ENCODE measurements at places on chromosomes 3 and 15. TPM values are rescaled to one million over a fixed set of nuclear protein-coding genes. Genes with fewer than 3 reads are reported as not detected.

GRCh38 chr3:193884652-193885051 lies 251.3 kb upstream of the HES1 start:
- no peak for DNase-seq

- no peak for DNase-seq
Observed at GRCh38 chr3:106172780-106173179, 304.0 kb upstream of the CBLB start.

GRCh38 chr15:31217566-31218270 lies 108.9 kb upstream of the KLF13 start:
- no peak for DNase-seq

The SH2D7 gene
- not detected for total RNA-seq

GRCh38 chr15:49024840-49025239 lies 21.4 kb downstream of the SECISBP2L start:
- no peak for DNase-seq

- DNase-seq: no peak
Observed at GRCh38 chr15:67157521-67158252, 92.3 kb downstream of the SMAD3 start.

The ILDR1 gene
- total RNA-seq: not detected

DNA sequence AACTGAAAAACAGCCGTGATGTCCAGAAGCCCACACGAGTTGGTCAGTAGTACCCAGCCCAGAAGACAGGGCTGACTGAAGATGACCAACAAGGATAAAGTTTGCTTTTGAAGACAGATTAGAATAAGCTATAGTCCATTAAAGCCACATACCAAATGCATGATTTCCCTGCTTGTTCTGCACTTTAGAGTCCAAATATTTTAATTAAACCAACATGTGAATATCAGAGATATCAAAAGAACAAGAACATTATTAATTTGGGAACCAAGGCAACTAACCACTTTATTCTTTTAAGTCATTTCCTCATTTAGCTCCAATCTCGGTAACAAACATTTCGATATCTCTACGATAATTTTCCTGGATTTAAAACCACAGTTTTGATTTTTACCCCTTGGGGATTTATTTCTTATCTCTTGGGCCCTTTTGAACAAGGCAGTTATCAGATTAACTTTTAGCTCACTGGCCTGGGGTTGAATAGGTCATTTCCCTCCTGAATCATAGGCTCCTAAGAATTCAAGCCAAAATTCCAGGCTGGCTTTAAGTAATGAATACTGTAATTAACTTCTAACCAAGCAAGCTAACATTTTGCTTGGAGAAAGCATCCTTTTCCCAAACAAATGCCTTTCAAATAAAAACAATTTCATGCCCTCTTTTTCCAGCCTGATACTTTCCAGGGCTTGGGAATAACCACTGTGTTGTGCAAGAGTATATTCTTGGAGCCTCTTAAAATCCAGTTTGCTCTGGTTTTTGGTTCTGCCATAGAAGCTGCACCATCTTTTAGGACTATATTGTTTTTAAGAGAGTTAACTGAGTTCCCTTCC lies 102.9 kb upstream of the NR2E3 start:
- no peak for DNase-seq

DNA sequence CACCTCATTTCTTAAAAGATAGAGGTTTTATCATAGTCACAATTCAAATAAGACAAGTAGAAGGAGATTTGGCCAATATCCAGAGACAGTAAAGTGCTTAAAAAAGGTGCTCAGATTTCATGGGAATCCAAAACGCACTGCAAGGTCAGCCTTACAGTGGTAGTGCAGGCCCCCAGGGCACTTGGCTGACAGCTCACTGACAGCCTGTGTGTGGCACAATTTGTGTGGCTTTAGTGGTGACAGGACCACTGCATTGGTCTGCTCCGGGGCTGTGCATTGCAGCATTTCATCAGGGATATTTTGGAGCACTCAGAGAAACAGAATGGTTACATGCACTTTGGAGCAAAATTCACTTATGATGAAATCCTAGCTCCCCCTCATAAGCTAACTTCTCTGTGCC lies 544.3 kb downstream of the NTRK3 start:
- no peak for DNase-seq

Data from endothelial cell (in vitro differentiated cells).